ENCODE measurements at places on chromosomes 6 and 20.

DNA sequence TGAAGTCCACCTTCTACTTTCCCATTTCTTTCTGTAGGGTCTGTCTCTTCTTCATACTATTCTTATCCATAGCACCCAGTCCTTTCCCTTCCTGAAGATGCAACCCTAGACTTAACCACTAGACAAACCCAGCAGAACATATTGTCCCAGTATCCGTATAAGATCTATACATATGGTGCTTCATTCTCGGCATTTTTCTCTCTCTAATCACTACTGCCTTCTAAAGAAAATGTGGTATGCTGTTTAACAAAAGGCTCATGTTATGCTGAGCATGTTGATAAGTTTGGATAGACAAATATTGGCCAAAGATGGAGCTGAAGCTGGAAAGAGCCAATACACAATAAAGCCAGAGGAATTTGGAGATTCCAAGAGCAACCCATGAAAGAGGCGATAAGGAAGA, 212.6 kb downstream of the MAFB start:
- DNase-seq = no peak

- no peak for DNase-seq
These were observed 42.8 kb upstream of the AHI1 start for GRCh38 chr6:135540207-135540840.

- DNase-seq = no peak
These were observed 95.5 kb upstream of the LGSN start for GRCh38 chr6:63415286-63415685.

DNA sequence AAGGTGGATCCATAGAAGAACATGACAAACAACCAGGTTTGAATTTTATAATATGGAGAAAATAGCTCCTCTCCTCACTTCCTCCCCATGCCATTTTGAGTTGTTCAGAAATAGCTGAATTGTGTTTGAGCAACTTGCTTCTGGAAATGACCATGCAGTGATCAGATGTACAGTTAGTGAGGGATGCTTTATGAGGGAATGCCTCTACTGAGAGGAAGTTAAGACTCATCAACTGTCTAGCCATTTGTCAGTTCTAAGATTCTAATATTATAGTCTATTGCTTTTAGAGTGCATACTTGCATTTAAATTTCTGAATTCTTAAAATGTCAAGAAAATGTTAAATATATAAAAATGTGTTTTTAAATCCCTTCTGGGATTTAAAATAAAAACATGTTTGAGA, 3.8 kb downstream of the LAMA2 start:
- no peak for DNase-seq

GRCh38 chr6:163285691-163286090, 128.8 kb upstream of the QKI start:
- DNase-seq = no peak

DNA sequence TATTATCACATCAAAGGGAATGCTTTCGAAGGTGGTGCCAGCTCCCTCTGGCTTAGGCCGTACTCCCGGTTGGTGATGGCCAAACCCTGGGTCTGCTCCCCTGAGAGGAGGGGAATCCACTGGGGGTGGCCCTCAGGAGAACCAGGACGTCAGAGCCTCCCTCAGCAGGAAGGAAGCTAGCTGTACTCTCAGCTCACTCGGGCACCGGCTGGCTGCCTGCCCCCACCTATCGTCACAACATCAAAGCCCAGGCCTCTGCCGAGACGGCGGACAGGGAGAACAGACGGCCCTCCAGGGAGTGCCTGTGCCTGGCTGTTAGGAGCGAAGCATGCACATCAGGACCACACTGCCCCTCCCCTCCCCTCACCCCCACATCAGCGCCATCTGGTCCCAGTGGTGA, 9.2 kb upstream of the PGC start:
- no peak for DNase-seq

- no peak for DNase-seq
These were observed 255.9 kb upstream of the SULF2 start for GRCh38 chr20:48041078-48041780.

GRCh38 chr6:130730600-130730999, 96.6 kb upstream of the SMLR1 start:
- DNase-seq = no peak

- no peak for DNase-seq
These were observed 5.3 kb downstream of the KIF25 start for GRCh38 chr6:168002804-168003203.

DNA sequence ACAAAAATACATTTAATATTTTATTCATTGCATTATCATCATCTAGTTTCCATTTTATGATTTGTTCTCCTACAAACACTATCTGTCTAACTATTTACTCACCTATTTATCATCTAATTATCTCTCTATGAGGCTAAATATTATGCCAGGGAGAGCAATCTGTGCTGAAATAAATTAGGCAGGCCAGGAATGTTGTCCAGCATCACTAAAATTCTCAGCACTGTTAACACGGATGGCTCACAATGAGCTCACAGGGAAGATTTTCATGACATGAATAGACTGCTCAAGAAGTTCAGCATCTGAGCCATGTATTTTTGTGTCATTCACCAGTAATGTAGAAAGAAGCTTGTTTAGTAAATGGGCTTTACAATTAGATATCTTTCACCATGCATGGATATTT, 1277.2 kb downstream of the GRIK2 start:
- DNase-seq = no peak

DNA sequence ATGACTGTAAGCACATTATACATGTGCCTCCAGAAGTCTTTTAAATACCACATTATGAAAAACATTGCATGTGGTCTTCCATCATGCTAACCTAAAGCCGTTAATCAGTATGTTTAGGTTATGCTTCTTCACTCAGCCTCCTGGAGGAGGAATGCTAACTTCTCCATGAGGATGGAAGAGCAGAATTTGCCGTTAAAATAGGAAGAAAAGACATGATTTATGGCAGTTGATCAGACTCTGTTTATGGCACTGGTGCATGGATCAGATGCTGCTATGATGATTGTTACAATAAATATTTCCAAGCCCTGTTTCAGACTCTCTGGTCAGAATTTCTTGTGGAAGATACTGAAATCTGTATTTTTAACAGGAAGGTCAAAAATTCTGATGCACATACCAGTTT, 31.7 kb downstream of the MAP3K4 start:
- no peak for DNase-seq

All from activated gamma-delta T cell treated with anti-CD3 and anti-CD28 coated beads, Interleukin-2, amount 50 U/mL, for 16 hours (primary cell).